ENCODE measurements at places on chromosomes 5 and 9.

DNA sequence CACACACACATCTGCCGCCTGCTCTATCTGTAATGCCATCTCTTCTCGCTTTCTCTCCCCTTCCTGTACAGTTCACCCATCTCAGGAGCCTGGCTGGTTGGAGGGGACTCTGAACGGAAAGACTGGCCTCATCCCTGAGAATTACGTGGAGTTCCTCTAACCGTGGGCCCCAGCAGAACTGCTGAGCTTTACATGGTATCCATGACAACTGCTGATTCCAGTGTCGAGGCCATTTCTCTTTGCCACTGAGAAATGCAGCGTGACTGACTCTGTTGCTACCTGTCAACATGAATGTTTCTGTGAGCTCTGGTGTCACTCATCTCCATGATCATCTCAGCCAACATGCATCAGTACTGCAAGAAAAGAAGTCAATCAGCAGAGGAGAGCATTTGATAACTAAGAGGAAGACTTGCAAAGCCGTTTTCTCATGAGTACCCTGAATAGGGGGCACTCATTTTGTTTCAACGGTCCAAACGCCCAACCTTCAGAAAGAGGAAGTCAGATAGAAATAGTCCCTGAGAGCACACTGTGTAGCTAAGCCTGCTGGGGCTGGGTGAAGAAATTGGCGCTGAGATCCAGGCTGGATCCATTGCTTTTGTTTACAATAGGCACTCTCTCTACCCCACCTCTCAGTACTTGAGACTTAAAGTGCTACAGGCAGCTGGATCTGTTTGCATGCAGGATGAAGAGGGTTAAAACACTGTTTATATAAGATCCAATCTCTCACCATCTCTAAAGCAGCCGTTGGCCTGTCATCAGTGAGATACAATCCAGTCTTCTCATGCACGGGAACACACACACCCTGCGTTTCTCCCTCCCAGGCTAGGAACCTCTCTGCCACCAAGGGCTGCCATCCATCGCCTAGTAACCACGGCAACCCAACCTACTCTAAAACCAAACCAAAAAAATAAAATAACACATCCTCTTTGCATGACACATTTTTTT, 180.9 kb downstream of the NR3C1 start:
- DNase-seq, result peak; percentile 48

GRCh38 chr9:80144856-80145255, 573.1 kb downstream of the TLE4 start:
- DNase-seq, result no peak

DNA sequence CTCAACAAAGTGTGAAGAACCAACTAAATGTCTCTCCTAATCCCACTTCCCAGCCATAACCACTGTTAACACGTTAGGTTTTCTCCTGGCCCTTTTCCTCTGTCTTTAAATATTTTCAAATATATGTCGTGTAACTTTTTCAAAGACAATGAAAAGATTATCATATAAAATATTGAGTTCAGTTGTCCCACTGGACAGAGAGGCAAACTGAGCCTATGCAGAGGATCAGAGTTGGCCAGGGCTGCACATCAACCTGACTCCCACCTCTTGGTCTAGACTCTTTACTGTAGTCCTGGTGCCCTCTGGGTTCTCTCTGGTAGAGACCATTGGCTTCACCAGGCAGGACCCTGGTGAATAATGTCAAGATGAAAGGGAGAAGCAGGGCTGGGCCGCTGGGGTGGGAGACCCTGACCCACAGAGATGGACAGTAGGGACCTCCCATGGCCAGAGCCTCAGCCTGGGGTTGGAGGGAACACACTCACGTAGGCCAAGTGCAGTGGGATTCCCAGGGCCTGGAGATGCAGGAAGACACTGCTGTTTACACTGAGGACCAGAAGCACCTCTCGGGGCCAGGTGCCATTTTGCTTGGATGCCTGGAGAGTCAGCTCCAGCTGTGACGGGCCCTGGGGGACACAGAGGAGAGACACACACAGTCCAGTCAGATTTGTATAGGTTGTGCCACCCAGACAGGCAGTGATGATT, 25.1 kb downstream of the ENG start:
- no peak for DNase-seq

DNA sequence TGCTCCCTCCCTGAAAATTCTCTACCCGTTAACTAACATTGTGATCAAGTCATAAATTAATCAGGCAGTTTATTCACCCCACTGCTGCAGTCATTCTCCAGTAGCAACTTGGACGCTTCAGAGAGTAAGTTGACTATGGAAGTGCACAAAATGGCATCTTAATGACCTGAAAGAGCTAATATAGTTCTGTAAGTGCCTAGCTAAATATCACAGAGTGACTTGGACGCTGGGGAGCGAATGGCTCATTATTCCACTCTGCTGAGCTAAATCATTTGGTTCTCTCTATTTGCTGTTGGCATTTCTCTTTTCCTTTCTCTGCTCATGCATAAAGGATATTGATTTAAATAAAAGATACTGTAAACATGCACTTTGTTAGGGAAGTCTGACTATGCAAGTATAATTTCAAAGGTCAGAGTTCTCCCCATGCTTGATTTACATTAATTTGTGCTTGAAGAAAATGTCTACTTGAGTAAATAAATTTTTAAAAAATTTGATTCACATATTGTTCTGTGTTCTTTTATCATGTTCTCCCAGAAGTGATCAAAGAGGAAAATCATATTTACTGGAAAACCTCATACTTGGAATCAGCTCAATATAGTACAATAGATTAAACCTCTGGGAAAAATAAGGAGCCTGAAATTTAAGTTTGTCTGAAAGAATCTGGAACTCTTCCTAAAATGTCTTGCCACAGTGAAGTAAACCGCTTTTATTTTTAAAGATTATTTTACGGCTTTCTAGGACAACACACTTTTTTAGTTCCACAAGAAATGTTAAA, 169.5 kb upstream of the HAPLN1 start:
- DNase-seq, result no peak

DNA sequence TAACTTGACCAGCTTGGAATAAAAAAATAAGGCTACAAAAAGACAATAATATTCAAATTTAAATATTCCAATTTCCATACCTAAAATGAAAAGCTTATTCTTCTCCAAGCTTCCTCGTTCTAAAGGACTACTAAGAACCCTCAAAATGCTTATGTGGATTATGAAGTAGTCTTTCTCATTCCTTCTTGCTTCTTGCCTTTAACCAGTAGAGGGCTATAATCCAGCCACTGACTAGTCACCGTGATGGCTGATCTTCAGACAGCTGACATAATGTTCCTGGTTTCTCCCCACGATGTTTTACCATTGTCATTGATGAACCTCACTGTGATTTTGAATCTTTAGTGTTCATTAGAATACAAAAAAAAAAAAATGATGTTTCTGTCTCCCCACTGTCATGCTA, 515.3 kb downstream of the TLE1 start:
- DNase-seq, result no peak

- DNase-seq, result no peak
These were observed 14.6 kb downstream of the MARCHF3 start for GRCh38 chr5:127015716-127016115.

DNA sequence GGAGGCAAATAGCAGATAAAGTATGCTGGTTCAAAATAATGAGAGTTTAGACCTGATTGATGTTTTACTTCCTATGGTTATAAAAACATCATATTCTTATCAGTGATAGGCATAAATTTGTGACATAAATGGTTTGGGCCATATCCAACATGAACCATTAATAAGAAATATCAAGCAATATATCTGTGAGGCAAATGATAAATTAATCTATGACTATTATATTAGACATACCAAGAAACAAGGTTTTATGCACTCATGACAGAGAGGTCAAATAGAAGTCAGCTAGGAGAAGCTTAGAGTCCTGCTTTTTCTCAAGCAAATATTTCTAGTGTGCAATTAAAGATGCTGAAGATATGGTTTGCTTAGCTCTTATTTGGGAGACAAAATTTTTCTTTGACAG, 10.4 kb downstream of the SMIM3 start:
- DNase-seq, result peak; percentile 64

DNA sequence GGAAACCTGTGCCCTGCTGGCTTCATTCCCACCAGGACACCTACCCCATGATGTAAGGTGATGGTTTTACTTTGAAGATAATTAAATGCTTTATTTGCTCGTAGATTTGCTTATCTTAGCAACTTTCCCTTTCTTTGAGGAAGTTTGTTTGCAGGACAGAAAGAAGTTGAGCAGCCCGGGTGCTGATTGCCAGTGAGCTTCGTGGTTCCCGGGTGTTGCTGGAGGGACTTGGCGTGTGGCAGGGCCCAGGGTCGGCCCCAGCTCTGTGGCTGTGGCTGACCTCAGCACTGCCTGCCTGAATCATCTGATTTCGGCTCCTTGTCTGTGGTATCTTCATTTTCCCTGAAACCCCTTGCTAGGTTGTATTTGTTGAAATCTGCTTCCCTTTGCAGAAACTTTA, 8.7 kb downstream of the POMT1 start:
- no peak for DNase-seq

GRCh38 chr9:14618836-14619420, 74.3 kb downstream of the ZDHHC21 start:
- DNase-seq, result no peak

- peak; percentile 71 for DNase-seq
These were observed 1.2 kb upstream of the NPR3 start for GRCh38 chr5:32709750-32710549.

- peak; percentile 26 for DNase-seq
These were observed 233.2 kb downstream of the SPATA31A1 start for GRCh38 chr9:39588500-39589137.

GRCh38 chr5:34544403-34544802, 111.7 kb upstream of the RAI14 start:
- no peak for DNase-seq

GRCh38 chr5:142837081-142837725, 67.0 kb downstream of the ARHGAP26 start:
- DNase-seq, result no peak
